ENCODE measurements at places on chromosomes 6 and 20.

GRCh38 chr20:49245921-49246740 lies 26.9 kb downstream of the DDX27 start:
- peak; percentile 12 for DNase-seq

- DNase-seq = no peak
Measured at GRCh38 chr6:16985513-16986284, 116.2 kb upstream of the STMND1 start.

GRCh38 chr6:115814907-115815306 lies 245.8 kb downstream of the FRK start:
- no peak for DNase-seq

GRCh38 chr6:132683543-132683942 lies 24.6 kb upstream of the TAAR1 start:
- DNase-seq = no peak

GRCh38 chr20:3739054-3739925 lies 6.8 kb downstream of the HSPA12B start:
- DNase-seq = no peak

- DNase-seq = no peak
Measured at GRCh38 chr6:30151580-30151979, 9.4 kb downstream of the TRIM10 start.

DNA sequence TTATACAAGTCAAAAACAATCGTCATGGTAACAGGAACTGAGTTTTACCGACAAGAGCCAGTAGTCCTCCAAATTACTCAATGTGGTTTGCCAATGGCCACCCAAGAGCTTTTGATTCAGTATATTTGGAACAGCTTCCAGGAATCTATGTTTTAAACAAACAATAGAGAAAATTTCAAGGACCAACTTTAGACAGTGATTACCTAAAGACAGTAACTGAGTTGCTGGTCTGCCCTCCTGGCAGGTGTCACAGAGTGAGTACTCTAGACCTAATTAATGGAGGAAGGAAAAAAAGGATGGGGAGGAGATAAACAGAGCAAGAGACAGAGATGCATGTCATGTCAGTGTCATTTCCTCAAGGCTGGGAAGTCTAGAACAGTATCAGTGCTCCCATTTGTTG lies 361.3 kb upstream of the BTBD3 start:
- peak; percentile 14 for DNase-seq

- DNase-seq = no peak
Measured at GRCh38 chr6:37679539-37680476, 17.9 kb downstream of the MDGA1 start.

- no peak for DNase-seq
Measured at GRCh38 chr6:4969609-4970285, 34.1 kb downstream of the RPP40 start.

DNA sequence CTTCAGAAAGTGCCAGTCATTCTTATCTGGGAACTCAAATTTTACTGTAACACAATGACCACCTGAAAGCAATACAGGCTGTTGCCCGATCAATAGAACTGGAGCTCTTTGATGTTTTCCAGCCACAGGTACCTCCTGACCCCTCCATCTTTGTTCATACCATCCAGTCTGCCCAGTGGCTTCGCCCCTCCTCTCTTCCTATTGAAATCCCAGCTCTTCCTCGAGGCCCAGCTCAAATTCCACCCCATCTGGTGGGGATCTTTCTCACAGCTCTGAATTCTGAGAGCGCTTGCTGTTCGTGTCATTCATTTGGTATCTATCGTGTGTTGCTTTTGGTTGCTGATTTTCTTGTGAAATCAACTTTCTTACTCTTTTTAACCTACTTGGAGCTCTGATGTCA lies 87.9 kb upstream of the CNKSR3 start:
- no peak for DNase-seq

DNA sequence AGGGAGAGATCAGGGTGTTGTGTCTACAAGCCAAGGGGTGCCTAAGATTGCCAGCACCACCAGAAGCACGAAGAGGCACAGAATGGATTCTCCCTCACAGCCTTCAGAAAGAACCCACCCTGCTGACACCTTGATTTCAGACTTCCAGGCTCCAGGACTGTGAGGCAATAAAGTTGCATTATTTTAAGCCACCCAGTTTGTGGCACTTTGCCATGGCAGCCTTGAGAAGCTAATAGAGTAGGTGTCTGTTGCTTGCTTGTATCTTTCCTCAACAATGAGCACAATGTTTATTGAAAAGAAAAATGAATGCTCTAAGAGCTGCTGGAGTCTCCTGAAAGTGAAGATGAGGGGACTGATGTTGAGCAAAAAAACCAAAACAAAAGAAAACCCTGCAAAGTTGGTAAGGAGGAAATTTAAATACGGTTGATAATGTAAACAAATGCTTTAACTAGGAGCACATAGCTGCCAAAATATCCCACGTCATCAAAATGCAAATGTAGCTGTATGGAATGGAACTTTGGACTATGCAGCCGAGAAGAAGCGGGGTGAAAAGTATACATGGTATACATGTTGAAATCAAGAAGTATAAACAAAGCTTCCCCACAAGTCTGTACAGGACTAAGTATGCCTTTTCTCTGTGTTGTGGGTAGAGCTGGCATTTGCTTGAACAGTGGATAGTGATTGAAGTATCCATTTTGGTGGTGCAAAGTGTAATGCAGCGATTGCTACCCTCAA lies 8.0 kb downstream of the IL20RA start:
- DNase-seq = no peak

- DNase-seq = no peak
Measured at GRCh38 chr6:52696418-52696817, 25.5 kb downstream of the TMEM14A start.

DNA sequence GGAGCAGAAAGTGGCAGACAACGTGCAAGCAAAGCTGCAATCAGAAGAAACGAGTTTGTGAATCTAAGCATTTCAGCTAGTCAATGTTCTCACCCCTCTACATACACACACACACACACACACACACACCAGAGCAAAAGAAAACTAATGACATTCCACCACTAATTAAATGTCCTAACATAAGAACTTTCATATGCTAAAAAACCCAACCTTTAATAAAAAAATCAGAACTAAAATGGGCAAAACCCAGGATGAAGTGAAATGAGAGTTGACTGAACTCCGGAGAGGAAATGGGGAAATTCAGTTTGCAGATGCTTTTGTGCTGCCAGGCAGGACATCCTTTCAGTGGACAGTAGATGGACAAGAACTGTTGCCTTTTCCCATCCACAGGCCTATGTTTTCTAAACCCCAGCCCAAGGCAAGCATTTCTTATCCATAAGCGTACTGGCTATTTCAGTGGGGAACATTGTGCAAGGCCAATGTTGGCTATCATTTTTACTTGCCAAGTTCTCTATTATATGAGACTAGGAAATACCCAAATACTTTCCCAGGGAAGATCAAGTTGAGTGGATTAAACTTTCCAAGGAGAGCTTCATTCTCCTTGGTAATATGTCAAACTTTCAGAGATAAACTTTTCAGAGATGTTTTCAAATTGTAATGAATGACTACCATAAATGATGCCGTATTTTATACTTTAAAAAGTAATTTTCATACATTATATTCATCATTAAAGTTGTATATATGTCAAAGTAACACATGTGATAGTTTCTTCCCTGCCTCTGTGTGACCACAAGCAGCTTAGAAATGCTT lies 27.3 kb downstream of the RIN2 start:
- no peak for DNase-seq

DNA sequence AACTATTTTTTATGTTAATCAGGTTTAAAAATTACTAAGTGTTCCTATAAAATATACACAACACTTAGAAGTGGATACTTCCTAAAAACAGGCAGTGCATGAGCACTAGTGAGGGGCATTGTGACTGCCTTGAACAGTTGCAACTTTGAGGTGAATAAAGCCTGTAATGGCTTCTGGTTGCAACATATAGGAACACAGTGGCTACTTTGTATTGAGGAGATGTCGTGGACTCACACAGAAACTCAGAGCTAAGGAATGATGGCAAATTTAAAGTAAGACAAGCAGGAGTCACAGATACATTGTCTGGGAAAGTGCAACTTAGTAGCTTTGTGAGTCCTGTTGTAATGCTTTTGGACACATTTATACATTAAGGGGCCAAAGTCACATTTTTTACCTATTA lies 861 bp upstream of the HLA-A start:
- DNase-seq = no peak

- no peak for DNase-seq
Measured at GRCh38 chr6:105646391-105646867, 243.5 kb upstream of the PREP start.

GRCh38 chr6:12605888-12606345 lies 110.7 kb upstream of the PHACTR1 start:
- peak; percentile 75 for DNase-seq

DNA sequence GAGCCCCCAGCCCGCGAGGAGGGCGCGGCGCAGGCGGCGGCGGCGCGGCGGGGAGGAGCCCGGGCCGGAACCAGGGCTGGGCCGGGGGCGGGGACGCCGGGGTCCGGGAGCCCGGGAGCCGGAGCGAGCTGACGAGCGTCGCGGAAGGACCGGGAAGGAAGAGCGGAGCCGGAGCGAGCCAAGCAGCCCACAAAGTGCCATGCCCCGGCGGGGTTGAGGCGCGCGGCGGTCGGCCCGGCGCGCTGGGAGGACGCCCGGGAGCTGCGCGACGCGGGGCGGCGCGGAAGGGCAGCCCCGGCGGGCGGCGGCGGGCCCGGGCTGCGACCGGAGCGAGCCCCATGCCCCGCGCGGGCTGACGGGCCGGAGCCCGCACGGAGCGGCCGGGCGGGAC lies 289 bp downstream of the FOXP4 start:
- DNase-seq = peak; percentile 72

GRCh38 chr6:40408786-40409542 lies 178.2 kb downstream of the LRFN2 start:
- no peak for DNase-seq

DNA sequence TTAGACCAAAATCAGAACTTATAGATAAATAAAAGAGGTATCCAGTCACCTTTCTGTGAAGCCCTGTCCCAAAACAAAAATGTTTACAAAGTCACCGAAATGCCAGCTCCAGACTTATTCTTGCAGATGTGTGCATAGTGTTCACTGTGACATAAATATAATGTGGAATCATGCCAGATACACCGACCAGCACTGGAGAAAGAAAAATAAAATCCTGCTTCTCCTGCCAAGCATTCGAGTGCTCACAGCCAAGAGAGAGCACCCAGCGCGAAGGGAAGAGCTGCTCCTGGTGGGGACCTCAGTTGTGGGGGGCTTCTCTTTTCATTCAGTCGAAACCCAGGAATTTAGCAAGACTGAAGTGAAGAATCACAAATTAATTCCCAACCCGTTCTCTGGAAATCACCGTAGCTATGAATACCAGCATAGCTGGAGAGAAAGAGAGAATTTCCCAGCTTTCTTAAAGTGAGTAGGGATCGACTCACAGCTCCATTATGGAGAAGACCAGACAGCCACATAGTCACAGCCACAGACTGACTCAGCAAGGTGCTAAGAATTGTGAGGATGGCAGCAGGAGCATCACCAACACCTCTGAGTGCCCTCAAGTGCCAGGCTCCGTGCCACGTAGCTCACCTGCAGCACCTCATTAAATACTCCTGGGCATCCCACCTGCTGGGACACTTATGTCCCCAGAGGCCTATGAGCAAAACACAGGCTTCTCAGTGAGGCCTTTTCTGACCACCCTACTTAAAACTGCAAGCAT lies 33.2 kb downstream of the BFSP1 start:
- DNase-seq = peak; percentile 52

DNA sequence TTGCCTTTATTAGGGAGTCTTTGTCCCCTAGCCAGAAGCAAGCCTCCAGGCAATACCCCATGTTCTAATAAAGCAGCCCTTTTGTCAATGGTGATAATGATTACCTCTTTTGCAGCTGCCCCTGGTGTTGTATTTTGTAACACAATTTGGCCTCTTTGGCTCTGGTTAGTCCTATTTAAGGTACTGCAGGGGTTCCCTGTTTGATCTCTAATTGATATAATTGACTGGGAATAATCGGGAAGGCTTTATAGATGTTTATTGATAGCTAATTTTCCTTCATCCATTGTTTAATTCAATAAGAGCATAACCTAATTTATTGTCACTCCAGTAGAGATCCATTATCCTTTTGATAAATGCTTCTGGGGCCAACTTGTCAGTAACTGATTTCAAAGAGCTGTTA lies 537.2 kb downstream of the PKHD1 start:
- DNase-seq = peak; percentile 68

DNA sequence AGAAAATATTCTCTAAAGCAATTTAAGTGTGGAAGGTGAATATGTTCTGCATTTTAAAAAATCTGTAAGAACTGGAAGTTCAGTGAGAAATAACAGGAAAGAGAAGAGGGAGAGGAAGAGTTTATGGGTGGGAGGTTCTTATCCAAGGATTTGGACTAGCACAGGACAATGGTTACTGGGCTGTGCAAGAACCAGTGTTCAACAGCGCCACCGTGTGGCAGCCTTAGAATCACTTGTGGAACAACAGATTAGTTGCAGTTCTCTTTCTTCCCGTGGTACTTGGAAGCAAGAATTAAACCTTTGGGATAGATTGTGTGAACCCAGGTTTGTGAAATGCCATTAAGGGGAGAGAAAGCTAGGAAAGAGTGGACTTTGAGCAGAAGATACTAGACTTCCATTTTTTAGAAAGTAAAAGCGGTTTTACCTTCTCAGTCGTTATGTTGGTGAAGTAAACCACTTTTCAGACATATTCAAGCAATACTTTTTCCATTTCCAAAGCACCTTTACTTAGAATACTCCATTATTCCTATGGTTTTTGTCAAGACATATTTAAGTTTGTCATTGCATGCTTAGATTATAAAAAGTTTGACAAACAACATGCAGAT lies 436.7 kb downstream of the RNF144B start:
- DNase-seq = peak; percentile 2

DNA sequence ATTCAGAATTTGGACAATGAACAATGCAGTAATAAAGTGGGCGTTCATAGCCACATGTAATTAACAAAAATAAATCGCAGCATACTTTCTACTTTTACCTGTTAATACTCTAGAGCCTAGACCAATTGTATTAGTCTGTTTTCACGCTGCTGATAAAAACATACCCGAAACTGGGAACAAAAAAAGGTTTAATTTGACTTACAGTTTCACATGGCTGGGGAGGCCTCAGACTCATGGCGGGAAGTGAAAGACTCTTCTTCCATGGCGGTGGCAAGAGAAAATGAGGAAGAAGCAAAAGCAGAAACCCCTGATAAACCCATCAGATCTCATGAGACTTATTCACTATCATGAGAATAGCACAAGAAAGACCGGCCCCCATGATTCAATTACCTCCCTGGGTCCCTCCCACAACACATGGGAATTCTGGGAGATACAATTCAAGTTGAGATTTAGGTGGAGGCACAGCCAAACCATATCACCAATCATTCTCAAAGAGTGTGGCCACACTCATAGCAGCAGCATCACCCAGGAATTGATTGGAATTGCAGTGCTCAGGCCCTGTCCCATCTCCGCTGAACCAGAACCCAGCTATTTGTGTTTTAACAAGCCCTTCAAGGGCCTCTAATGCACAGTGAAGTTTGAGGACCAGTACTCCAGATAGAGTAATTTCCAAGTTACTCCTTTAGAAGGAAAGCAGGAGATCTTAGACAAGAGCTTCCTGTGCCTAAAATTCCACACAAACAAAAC lies 650.0 kb downstream of the KIF16B start:
- no peak for DNase-seq

GRCh38 chr6:167415441-167415961 lies 90.6 kb downstream of the TTLL2 start:
- DNase-seq = no peak
